ENCODE measurements at places on chromosomes 13 and 19.

GRCh38 chr19:18597809-18598660, 8.6 kb downstream of the CRLF1 start:
- no peak for DNase-seq

DNA sequence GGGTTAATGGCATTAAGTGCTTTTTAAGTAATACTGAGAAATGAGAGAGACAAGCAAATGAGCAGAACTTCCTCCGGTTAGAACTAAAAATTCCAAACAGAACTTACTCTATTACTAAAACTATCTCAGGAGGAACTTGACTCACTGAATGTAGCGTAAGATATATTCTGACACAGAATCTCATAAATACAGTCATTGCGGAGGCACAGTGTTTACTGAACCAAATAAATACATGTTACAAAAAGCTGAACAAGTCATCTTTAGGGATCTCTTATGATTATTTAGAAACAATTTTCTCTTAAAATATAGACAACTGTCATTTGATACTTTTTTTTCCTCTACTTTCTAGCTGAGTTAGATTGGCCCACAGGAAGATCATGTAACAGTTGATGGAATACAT, 283.1 kb downstream of the KLF12 start:
- DNase-seq, result no peak

- no peak for DNase-seq
These were observed 95.0 kb upstream of the KLF12 start for GRCh38 chr13:74229242-74229641.

- no peak for DNase-seq
These were observed 167.2 kb downstream of the FGF14 start for GRCh38 chr13:102234618-102235017.

GRCh38 chr13:43294412-43294811, 271.0 kb downstream of the DNAJC15 start:
- no peak for DNase-seq

GRCh38 chr19:38386971-38387549, 774 bp downstream of the GGN start:
- no peak for DNase-seq

DNA sequence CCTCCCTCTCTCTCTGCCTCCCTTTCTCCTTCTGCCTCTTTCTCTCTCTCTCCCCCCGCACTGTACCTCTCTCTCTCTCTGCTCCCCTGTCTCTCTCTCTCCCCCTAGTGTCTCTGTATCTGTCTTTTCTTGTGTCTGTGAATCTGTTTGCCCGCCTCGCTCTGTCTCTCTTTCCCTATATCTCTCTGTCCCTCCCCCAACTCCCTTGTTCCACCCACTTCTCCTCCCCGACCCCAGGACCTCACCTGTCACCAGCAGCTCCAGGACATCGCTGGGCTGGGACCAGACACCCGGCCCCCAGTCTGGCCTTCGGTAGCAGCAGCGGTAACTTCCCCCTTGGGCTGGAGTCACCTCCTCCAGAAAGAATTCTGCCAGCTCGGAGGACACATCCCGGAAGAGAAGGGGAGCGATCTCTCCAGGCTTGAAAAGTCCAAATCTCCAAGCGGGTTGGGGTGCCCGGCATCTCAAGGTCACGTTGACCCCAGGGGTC, 3.9 kb downstream of the OSCAR start:
- no peak for DNase-seq

GRCh38 chr13:89029062-89029461, 1357.9 kb downstream of the SLITRK5 start:
- DNase-seq, result no peak

DNA sequence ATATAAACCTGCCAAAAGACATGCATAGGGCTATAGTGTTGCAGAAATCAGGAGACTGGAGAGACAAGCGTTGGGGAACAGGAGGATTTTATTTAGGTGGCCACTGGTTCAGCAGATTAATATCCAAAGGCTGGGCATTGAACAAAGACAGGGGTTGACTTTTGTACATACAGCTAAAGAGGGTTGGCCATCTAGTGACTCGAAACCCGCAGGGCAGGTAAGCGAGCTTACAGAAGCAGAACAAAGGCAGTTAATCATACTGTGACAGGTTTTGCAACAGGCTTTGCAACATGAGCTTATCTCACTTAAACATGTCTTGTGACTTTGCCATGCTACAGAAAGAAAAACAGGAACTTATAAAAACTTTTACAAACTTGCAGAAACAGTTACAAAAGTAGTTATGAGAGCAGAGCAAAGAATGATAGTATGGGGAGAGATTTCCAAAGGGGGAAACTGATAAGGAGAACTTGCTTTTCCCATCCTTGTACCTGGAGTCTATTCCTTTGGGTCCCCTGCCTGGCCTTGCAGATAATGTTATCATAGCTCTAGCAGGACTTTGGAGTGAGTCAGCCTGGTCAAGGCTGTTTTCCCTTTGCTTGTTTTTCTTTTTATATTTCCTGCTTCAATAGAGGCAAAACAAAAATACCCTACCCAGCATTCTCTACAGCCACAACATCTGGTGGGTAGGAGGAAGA, 234.2 kb downstream of the PCDH17 start:
- DNase-seq, result no peak

DNA sequence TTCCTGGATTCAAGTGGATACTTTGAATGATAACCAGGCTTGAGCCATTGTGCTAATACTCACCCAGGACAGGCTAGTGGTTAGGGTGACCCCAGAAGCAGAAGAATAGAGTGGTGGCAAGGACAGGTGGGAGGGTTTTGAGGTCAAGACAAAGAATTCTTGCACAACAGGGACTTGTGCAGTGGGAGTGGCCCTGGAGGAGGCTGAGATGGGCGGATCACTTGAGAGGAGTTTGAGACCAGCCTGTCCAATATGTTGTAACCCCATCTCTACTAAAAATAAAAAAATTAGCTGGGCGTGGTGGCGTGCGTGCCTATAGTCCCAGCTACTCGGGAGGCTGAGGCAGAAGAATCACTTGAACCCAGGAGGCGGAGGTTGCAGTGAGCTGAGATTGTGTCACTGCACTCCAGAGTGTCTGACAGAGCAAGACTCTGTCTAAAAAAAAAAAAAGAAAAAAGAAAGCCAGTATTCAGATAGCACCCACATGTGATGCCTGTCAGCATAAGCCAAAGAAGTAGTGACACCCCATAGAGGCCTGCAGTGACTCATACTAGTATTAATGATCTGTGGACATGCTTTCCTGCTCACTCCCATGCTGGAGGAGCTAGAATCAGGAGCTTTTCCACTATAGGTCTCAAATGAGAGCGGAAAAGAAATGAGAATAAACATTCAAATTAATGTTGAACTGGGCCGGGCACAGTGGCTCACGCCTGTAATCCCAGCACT, 78.7 kb downstream of the RNF17 start:
- no peak for DNase-seq

DNA sequence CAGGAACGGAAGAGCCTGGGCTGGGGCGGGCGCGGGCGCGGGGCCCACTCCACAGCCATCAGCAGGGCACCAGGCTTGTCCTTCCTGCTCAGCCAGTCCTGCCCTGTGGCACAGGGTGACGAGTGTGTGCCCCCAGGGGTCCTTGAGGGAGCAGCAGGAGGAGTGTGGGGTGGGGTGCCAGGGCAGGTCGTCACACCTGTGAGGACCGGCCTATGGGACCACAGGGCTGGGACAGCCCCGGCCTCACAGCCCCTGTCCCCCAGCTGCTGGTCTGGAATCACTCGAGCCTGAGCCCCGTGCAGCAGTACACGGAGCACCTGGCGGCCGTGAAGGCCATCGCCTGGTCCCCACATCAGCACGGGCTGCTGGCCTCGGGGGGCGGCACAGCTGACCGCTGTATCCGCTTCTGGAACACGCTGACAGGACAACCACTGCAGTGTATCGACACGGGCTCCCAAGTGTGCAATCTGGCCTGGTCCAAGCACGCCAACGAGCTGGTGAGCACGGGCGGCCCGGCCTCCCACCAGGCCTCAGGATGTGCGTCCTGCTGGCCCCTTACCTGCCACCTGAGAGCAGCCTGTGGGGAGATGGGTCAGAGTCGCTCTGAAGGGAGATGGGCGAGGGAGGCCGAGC, 6.7 kb upstream of the TEKTIP1 start:
- DNase-seq, result no peak

GRCh38 chr13:109249780-109250528, 536.4 kb downstream of the IRS2 start:
- DNase-seq, result no peak

- no peak for DNase-seq
These were observed 144.3 kb downstream of the ZNF536 start for GRCh38 chr19:30516531-30516930.

GRCh38 chr13:37806666-37807065, 62.9 kb downstream of the TRPC4 start:
- DNase-seq, result no peak

- no peak for DNase-seq
These were observed 67.4 kb upstream of the UBAC2 start for GRCh38 chr13:99133230-99133629.

DNA sequence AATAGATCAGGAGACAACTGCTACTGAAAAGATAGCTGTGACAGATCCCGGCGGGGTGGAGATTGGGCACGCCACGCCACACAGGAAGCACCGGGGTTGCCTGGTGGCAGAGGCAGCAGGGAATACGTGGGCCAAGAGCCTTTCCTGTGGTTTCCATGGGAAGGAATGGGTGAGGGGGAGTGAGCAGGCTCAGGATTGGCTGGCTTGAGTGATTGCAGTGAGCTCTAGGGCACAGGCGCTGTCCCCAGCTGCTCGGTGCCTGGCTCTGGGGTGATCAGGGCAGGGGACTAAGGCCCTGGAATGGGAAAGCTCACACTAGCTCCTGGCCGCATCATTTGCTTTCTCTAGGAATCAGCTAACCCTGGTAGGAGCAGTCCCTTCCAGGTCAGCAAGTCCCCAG, 166.1 kb downstream of the USP12 start:
- no peak for DNase-seq

DNA sequence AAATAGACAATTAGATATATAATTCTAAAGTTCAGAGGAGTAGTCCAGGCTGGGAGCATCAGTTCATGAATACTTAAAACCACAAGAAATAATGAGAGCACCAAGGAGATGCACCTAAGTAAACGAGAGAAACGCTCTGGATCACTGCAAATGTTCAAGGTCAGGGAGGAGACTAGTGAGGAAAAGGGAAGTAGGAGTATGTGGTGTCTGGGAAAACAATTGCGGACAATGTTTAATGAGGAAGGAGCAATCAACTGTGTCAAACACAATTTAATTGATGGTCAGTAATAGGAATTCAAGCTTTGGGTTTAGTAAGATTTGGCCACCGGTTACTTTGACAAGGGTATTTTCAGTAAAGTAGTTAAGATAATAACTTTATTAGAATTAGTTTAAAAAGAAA, 652.2 kb downstream of the DACH1 start:
- no peak for DNase-seq

DNA sequence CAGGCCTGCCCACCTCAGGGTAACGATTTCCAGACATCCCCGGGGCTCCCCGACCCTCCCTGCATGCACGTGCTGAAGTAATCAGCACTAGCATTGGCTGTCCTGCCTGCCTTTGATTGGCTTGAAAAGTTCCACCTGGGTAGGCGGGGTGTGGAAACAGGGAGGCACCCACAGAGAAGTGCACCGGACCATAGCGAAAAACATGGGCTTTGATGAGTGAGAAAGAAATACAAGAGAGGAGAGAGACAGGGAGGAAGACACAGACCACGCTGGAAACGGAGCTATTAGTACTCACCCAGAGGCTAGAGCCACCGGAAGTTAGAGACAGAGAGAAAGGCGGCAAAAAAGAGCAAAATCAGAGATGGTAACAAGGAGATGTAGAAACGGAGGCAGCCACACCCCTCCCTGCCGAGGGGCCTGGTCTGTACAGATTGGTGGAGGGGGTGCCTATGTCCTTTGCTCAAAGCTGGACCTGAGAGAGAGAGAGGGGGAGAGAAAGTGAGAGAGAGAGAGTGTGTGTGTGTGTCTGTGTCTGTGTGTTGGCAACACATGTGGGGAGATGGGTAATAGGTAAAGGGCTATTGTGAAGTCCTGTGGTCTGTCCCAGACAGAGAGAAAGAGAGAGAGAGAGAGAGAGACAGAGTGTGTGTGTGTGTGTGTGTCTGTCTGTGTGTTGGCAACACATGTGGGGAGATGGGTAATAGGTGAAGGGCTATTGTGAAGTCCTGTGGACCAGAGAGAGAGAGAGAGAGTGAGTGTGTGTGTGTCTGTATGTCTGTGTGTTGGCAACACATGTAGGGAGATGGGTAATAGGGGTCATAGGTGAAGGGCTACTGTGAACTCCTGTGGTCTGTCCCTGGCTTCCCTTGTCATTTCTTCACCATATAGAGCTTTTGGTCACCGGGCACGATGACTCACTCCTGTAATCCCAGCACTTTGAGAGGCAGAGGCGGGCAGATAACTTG, 2.9 kb downstream of the CGB3 start:
- no peak for DNase-seq

DNA sequence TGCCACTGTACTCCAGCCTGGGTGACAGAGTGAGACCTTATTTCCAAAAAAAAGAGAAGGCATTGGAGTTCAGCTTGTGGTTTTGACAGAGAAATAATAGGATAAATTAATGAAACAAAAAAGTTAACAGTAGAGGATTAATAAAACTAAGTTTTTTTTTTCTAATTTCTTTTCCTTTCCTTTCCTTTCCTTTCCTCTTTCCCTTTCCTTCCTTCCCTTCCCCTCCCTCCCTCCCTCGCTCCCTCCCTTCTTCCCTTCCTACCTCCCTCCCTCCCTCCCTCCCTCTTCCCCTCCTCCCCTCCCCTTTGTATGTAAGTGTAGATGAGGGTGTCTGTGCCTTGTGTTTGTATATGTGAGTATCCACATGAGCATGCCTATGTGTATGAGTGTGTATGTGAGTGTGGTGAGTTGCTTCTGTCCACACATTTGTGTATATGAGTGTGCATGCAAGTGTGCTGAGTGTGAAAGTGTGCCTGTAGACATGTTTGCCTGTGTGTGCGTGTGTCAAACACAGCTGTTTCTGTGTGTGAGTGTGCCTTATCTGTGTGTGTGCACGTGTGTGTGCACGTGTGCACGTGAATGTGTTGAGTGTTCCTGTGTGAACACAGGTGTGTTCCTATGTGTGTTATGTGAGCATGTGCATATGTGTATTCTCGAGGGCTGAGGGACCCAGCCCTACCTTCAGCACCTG, 12.5 kb upstream of the MZF1 start:
- no peak for DNase-seq

DNA sequence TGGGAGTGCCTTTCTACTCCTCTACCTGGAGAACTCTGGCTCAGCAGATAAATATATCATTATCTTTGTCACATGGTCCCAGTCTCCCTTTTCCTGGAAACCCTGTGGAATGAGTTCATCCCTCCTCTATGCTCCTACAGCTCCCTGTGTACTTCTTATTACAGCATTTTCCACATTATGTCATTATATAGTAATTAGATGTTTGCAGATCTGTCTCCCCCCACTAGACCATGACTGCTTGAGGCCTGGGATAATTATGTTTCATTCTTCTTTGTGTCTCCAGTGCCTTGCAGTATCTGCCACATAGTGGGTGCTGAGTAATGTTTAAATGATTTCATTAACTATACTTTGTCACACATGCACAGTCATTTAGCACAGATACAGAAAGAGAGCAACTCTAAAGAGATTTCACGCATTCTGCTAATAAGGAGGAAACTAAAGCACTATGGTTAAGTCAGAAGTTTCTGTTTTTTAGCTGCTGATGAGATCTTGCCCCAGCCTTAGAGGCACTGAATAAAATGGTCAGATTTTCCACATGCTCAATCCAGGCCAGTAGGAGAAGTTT, 66.1 kb upstream of the DIAPH3 start:
- no peak for DNase-seq

Measured in stimulated activated CD8-positive, alpha-beta memory T cell treated with anti-CD3 and anti-CD28 coated beads, Interleukin-7, amount 100 ng/mL, for 1 hour (primary cell).